Mesothelial cell of epicardium (in vitro differentiated cells): ENCODE measurements at places on chromosomes 3 and 15.

DNA sequence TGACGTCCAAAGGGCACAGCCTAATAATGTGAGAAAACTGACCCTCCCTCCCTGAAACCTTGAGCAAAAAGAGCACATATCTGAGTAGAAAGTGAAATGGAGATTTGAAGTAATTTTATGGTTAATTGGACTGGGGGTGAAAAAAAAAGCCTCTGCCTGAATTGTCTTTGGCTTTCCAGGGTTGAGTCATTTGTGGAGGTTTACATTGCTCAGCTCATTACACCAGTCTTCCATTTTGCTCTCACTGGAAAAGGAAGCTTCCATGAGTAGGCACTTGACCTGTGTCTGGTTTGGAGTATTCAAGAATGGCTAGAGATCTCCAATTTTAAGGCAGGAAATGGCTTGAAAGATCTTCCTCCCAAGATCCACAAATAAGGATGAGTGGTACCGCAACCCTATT lies 273.9 kb downstream of the PDCD6IP start:
- DNase-seq: no peak

DNA sequence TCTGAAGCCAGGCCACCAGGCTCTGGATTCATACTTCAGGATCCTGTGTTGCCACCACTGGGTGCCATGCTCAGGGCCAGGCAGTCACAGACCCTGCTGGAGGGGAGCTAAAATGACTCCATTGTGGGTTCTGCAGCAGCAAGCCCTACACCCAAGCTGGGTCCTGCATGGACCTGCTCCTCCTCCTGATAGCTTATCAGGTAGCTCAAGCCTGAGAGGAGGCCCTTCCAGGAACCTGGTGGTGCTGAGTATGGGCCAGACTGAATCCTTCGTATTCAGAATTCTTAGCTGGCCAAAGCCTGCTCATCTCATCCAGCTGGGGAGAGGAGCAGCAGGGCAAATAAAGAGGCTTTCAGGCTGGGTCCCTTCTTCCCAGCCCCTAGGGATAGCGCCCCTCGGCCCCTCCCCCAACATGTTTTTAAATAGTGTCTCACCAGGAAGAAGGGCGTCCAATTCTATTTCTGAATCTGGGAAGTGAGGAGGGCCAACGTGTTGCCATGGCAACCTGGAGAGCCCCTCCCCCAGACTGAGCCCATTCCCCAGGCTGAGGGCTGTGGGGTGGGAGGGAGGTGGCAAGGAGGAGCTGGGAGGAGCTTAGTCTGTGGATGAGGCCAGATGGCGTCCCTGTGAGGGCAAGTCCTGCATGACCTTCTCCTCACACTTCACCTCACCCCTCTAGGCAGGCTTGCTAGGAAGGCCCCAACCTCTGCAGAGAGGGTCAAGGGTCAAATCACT lies 11.0 kb upstream of the CAMKV start:
- DNase-seq: no peak

DNA sequence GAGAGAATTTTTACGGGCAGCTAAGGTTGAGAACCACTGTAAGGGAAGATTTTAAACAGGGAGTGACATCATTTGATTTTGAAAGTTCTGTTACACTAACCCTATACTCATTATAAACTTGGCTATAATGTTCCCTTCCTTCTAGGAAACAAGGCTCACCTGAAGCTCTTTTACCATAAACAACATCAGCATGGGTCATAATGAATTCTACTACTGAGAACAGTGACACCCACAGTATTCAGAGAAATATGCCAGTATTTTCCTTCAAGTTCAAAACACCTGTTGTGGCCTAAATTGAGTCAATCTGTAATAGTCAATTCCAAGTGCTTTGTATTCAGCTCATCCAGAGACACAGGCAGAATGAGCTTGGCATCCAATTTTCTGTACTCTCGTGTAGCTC lies 175.3 kb upstream of the STT3B start:
- DNase-seq: no peak

- no peak for DNase-seq
Measured at GRCh38 chr3:22928216-22929110, 274.7 kb upstream of the UBE2E2 start.

DNA sequence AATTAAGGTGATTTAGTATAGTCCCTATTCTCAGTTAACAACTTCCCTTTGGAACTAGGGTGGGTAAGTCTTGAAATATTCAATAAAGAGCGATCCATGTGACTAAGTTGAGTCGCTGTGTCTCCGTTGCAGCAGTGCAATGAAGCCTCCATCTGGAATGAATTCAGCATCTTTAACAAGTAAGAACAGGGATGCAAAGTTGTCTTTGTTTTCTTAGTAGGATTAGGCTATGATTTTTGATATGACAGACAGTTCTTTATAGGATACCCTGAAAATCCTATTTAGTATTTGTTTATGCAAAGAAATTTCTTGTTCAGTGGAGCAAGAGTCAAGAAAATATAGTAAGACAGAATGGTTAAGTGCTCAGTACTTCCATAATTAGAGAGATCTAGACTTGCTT lies 52.7 kb downstream of the RBMS3 start:
- DNase-seq: no peak

DNA sequence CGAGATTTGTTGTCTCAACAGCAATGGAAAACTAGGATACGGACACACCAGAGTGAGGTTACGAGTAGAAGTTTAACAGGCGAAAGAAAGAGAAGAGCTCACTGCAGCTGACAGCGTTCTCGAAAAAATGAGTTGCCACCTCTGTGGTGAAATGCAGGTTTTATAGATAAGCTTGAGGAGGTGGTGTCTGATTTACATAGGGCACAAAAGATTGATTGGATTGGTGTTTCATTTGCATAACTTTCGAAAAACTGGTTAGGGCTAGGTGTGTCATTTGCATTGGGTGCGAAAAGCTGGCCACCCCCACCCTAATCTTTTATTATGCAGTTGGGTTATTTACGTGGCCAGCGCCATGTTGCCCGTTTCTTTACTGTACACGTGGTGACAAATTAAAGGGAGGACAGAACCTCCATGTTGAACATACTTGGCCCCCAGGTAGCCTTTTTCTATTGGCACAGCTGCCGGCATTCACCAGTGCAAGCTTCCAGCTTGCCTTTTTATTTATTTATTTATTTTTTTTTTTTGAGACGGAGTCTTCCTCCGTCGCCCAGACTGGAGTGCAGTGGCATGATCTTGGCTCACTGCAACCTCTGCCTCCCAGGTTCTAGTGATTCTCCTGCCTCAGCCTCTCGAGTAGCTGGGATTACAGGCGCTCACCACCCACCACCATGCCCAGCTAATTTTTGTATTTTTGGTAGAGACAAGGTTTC lies 8.3 kb downstream of the IFT122 start:
- DNase-seq: no peak

DNA sequence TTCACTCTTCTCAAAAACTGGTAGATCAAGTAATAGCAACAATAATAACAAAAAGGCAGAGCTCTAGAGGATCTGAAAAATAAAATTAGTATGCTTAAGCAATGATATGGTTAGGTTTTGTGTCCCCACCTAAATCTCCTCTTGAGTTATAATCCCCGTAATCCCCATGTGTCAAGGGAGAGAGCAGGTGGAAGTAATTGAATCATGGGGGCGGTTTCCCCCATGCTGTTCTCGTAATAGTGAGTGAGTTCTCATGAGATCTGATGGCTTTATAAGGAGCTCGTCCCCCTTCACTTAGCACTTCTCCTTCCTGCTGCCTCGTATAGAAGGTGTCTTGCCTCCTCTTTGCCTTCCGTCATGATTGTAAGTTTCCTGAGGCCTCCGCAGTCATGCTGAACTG lies 60.2 kb upstream of the ABHD2 start:
- no peak for DNase-seq

GRCh38 chr15:46654993-46655392 lies 1020.2 kb downstream of the SQOR start:
- DNase-seq: no peak

- DNase-seq: no peak
Measured at GRCh38 chr3:172716476-172716875, 5.6 kb upstream of the NCEH1 start.

- no peak for DNase-seq
Measured at GRCh38 chr3:53989451-53989850, 97.8 kb upstream of the SELENOK start.

- no peak for DNase-seq
Measured at GRCh38 chr3:162643245-162643644, 1146.6 kb downstream of the OTOL1 start.

DNA sequence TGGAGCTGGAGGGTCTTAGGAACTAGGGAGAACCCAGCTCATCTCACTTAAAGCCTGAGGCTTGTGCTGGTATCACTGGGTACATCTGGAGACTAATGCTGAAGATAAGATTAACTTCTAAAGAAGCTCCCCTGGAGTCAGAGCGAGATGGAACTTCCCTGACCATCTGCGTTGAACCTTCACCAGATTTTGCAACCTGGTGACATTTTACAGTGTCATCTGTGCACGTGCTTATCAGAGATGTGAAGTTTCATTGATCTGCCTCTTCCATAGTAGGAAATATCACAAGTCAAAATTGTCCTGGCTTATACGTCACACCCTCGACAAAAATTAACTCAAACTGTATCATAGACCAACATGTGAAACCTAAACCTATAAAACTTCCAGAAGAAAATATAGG lies 395.5 kb downstream of the SHQ1 start:
- no peak for DNase-seq

GRCh38 chr3:98328933-98329332 lies 24.7 kb upstream of the OR5K4 start:
- DNase-seq: no peak

GRCh38 chr3:141242377-141243092 lies 10.9 kb downstream of the PXYLP1 start:
- no peak for DNase-seq

DNA sequence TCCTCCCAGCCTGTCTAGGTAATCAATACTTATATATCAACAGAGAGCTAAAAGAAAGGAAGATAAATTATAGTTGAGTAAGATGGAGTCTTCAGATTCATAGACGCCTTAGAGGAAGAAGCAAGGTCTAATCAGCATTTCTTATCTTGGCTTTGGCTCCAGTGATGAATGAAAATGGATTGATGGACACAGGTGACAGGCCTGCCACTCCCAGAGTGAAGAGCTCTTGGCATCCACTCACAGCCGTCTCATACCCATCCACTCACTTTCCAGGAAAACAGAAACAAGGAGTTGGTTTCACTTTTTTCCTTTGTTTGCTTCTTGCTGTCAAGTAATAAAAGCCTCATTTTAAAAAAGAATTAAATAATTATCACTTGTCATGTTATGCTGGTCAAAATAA lies 168.2 kb downstream of the MFSD1 start:
- DNase-seq: no peak

DNA sequence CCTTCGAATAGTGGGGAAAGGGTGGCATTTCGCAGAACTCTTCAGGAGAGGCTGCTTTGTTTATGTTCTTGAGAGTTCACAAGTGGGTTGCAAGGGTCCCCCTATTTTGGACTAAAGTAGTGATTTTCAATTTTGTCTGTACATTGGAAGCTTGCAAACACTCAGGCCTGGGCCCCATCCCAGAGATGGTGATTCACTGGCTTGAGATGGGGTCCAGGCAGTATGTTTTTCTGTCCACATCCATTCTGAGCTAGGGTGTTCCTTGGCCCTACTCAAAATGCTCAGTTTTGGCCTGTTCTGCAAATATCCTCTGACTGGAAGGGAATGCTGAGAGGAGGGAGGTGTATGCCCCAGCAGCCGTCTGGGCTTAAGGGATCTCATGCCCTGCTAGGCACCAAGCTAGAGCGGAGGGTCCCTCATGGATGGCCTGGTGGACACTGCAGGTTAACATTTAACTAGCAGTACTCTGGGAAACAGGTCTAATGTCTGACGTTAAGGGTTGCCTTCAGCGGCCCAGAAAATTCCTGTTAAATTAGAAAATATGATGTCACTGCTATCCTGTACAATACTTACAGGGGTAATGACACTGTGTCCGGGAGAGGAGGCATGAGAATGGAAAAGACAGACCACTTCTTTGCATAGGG lies 181.4 kb downstream of the OPA1 start:
- DNase-seq: no peak

GRCh38 chr3:131047582-131047981 lies 20.9 kb downstream of the NEK11 start:
- DNase-seq: no peak

DNA sequence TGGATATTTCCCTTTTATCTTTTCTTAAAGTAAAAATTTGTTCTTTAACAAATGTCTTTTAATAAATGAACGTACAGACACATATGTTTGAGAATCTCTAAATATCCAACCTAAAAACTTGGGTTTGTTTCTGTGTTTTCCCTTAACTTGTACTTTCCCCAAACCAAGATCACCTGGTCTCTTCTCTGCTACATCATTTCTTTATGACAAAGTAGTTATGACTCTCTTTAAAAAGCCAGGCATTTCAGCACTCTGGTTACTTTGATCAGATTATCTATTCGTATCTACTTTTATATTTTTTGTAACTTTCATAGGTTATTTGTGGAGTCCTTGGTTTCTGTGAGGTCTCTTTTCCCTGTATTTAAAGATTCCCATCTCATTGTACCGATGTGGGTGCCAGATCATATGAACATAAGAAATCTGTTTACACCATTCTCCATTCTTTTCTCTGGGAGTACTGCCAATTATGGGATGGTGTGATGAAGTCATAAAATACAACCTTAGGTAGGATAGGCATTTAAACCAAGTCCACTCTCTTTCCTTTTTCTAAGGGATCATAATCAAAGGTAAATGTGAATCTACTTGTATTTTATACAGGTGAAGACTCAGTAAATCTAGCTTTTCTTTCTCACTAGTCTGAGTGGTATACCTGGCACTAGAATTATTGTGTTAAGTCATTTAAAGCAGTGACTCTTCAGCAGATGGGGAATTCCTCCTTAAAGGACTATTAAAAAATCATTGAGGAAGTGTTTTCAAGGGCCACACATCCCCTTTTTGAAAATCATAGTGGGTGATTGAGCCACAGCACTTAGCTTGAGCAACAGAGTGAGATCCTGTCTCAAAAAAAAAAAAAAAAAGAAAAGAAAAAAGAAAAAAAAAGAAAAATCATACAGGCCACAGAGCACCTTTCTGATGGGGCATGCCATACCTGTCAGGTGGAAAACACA lies 12.4 kb upstream of the NFKBIZ start:
- no peak for DNase-seq

DNA sequence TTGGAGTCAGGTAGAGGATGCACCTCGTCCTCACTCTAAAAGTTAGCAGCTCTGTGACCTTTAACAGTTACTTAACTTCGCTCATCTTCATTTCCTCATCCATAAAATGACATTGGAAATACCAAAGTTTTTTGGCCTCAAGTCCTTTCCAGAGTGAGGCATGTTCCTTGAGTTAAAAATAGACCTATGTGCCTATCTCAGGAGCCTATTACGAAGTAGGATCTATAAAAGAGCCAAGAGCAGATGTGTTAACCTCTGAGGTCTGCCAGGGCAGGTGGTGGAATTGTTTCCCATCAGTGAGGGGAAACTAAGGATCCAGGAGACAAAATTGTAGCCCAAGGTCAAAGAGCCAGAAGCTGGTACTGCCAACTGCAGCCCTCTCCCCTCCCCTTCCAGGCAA lies 120.4 kb upstream of the EIF1B start:
- no peak for DNase-seq

DNA sequence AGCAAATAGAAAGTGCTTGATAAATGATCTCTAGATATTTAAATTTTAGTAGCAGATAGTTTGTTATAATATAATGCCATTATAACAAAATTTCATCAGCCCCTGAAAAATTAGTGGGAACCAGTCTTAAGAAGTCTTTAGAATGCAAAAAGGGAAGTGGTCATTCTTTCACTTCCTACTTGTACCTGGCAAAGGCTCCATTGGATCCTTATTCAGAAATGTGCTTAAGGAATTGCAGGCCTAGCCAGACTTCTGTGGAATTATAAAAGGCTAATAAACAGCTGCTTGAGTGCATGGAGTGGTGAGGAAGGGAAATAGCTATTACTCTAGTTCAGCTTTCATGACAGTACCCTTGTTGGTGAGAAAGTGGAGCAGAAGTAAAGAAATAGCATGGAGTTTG lies 24.2 kb downstream of the PPM1L start:
- DNase-seq: no peak
